ENCODE measurements at places on chromosomes 4 and X.

DNA sequence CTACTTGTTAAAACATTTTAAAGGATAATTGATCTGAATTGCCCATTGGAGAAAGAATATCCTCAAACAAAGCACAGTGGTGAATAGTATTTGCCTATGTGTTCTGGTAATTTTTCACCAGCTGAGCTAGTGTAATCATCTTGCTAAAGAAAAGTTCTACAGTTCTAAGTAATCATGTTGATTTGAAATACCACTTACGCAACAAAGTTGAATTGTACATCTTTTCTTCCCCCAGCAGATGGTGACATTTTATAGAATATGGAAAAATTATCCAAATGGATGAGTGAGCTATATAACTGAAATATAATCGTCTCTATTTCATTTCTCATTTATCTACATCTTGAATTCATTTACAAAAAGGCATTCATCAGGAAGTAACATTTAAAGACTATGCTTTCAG, 9.7 kb upstream of the ZNF674 start:
- ATAC-seq, result no peak

DNA sequence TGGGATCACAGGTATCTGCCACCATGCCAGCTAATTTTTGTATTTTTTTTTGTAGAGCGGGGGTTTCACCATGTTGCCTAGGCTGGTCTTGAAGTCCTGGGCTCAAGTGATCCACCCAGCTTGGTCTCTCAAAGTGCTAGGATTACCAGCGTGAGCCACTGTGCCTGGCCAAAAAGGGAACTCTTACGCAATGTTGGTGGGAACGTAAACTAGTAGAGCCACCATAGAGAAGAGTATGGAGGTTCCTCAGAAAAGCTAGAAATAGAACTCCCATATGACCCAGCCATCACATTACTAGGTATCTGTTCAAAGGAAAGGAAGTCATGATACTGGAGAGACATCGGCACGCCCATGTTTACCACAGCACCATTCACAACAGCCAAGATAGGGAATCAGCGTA, 85.9 kb downstream of the PRKX start:
- ATAC-seq, result no peak

DNA sequence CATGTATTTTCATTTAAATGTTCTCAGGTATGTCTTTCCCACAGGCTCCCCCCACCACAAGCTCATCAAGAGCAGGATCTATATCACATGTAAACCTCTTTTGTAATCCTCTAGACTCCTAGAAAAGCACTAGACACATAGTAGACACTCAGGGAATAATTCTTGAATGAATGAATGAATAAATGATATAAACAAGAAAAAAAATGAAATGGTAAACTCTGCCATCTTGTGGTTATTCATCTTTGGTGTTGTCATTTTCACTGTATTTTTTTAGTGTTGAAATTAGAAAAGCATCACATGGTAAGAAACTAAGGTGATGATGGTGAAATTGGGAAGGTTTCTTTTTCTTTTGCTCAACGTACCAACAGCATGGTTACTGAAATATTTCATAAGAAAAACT, 34.2 kb upstream of the C1GALT1C1 start:
- no peak for ATAC-seq

GRCh38 chrX:47224266-47224895, 5.9 kb downstream of the CDK16 start:
- no peak for ATAC-seq

GRCh38 chr4:169199184-169199583, 71.6 kb downstream of the SH3RF1 start:
- no peak for ATAC-seq

DNA sequence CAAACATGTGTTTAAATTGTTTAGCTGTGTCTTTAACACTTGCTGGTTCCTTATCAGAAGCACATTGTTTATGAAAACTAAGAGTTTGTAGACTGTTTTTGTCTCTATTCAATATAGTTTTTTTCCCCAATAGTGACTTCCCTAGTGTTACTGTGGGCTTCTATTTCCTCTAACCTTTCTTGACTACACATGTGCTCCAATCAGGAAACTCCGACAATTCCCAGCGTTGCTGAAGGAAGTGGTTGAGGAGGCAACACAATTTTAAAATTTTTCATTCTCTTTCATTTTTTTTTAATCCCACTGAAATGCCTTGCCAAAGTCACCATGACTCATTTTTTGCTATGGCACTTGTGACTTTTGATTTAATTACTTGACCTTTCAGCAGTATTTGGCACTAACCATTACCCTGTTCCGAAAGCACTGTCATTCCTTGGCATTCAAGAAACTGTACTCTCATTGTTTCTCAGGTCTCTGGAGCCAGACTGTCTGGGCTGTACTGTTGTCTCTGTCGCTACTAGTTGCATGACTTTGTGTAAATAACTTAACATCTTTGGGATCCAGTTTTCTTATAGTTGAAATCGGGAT, 67.6 kb upstream of the FREM3 start:
- ATAC-seq, result no peak

DNA sequence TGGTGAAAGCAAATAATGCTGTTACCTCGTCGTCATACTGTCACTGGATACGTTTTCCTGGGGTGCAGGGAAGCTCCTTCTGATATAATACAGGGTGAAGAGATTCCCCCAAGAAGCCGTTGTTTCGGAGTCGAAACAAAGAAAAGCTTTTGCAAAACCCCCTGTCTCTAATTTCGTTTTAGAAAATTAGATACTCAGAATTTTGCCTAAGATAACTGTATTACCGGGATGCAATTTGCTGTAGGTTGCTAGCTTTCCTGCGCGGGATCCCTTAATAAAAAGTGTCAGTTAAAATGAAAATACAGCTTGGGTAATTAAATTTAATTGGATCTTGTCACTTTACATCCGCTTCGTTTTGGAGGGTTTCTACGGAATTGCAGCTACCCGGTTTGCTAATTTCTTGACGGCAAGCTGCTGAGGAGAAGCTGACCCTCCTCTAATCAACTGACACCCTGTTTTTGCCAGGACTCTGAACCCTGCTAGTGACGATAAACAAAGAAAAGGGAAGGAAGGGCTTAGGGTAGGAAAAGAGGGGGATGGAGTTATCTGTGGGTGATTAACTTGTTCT, 174.6 kb downstream of the SHOX start:
- ATAC-seq, result no peak

DNA sequence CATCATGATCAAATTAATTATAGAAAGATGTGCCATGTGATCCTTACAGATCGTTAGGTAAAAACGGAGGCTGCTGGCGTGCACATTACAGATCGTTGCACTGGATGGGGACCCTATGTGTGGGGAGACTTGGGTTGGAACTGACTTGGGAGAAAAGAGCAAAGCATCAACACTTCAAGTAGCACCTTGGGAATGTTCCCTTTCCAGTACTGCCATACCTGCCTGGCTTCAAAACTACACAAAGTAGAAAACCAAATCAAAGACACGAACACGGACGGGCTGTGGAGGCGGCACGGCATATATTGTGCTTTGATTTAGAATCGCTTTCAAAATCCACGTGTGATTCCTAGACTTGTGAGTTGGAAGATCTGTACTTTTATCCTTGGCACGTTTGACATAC, 898 bp downstream of the CMC4 start:
- no peak for ATAC-seq

DNA sequence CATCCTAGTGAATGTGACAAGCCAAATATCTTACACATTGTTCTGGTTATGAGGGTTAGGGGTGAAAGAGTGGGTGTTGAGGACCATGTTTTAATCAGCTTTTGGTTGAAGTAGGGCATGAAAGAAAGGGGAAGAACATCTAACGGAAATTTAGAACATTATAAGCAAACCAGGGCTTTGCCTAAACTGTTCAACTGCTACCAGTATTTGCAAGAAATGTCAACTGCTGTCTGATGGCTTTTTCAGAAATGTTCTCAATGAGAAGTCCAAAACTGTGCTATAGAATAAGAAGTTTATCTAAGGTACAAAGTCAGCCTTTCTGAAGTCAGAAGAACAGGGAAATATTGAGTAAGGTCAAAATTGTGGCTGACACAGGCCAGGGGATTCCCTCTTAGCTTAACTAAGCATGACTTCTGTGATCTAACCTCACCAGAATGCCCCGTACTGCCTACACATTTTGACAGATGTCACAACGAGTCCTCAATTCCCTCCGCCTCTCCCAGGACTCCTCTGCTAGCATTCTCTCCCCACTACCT, 67.1 kb downstream of the DTHD1 start:
- no peak for ATAC-seq

GRCh38 chrX:71671938-71672337, 4.6 kb downstream of the LOC101059915 start:
- ATAC-seq, result no peak

GRCh38 chr4:129526812-129527211, 430.9 kb downstream of the C4orf33 start:
- no peak for ATAC-seq

GRCh38 chr4:89216422-89216821, 91.2 kb downstream of the GPRIN3 start:
- ATAC-seq, result no peak

- no peak for ATAC-seq
These were observed 4.0 kb downstream of the C4orf46 start for GRCh38 chr4:158667651-158668198.

DNA sequence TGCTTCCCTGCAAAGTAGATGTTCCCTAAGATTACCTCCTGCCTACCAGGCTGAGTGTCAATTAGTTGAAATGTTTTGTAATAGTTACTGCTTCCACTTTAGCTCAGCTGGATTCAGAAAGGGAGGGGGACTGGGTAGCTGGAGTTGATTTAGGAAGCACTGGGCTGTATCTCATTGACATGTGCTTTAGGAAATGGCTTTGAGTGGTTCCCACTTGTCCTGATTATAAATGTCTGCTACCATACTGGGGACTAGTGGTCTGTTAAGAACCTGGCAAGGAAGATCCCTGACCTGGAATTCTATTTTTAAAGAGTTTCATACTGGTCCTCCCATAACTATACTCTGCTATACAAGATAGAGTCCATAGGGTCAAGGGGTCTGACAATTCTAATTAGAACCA, 363.9 kb upstream of the PPP1R2C start:
- no peak for ATAC-seq

DNA sequence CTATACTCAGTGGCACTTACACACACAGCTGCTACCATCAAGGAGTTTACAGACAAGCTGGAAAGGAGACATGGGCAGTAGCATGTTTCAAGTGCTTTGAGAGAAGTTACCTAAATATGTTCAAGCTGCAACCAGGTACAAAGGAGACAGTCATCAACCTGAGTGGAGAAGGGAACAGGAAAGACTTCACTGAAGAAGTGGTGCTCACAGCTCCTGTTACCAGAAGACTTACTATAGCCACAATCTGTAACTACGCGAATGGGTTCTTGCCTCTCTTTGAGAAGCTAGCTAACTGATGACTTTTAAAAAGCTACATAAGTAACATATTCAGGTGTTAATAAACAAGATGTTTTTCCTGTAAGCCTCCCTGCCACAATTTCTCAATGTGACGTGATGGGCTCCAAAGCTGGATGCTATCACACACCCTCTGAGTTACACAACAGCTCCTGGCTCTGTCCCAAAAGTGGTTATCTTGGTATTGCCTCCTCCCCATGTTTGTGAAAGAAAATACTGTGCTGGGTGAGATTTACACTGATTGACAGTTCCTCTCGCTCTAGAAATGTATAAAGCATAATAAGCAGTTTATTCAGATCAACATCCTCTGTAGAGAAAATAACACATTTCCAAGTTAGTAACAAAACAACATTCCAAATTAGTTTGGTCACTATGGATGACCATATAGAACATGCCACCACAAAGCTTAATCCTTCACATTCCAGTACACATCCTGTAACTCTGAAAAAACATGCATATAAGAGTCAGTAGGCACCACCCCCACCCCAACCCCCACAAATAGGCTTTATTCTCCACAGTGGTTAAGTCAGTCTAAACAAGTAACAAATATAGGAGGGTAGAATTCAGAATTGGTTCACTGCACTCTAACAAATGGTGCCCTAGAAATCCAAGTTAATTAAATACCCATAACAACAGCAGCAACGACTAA, 81.8 kb downstream of the FRYL start:
- peak; percentile 88 for ATAC-seq

DNA sequence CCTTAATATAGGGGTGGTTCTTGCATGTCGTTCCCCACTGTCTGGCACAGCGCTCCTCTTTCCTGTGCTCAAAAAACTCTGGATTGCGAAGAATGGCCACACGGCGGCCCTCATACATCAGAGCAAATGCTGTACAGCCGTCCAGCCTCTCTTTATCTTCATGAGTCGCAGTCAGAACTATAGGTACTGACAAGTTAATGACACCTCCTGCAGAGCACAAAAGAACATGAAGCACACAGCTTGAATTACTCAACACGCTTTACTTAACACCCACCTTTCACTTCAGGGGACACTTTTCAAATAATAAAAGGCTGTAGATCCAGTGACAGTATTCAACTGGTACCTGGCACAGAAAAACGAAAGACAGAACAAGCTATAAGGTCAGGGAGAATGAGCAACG, 65.3 kb downstream of the PAPSS1 start:
- peak; percentile 57 for ATAC-seq

GRCh38 chrX:123267220-123267619, 83.1 kb downstream of the GRIA3 start:
- no peak for ATAC-seq

DNA sequence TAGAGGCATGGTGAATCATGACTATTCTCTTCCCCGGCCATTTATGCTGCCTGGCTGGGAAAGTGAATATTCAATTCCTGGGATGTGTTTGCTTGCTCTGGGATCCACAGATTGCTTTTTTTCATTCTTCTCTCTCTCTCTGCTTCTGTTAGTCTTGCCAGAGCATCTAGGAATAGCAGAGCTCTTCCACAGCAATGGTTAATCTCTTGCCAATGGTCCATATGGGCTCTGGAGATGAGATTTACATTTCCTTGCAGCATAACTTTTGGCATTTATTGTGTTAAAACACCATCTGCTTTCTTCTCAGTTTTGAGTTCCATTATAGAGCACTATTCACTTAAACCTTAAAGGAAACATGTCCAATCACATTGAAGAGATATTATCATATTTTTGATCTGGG, 59.2 kb upstream of the GUCY1A1 start:
- peak; percentile 32 for ATAC-seq

- ATAC-seq, result peak; percentile 21
These were observed 3.4 kb downstream of the MAML3 start for GRCh38 chr4:140150636-140150885.

GRCh38 chr4:182716192-182716591, 201.0 kb downstream of the DCTD start:
- no peak for ATAC-seq

DNA sequence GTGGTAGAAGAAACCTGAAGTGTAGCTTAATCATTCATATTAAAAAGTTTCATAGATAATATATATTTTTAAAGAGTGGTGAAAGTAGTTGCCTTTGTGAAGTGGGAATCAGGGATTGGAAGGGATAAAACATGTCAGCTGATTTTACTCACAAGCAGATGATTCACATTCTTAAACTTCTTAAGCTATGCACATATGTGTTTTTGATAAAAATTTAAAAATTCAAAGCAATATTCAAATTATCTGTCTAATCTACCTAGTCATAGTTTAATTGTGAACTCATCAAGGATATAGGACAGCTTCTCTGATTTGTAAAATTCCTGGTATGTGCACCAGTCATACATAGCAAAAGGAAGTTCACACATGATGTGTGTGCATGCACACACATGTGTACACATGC, 520.6 kb upstream of the PITX2 start:
- ATAC-seq, result no peak

Data from motor neuron (in vitro differentiated cells).